CD8-positive, alpha-beta memory T cell (primary cell): ENCODE measurements at places on chromosomes 1 and 21. TPM values are rescaled to one million over a fixed set of nuclear protein-coding genes. Genes with fewer than 3 reads are reported as not detected.

- no peaks in the 10 kb centered on the region for H3K27me3 ChIP-seq
- H3K4me3 ChIP-seq, result no peak overlapping the region
- no peaks in the 10 kb centered on the region for H3K36me3 ChIP-seq
- DNase-seq, result no peak
- H3K4me1 ChIP-seq, result no peaks in the 10 kb centered on the region
- no peak overlapping the region for H3K27ac ChIP-seq
Observed at GRCh38 chr1:190478149-190479049, 735 bp upstream of the BRINP3 start.

DNA sequence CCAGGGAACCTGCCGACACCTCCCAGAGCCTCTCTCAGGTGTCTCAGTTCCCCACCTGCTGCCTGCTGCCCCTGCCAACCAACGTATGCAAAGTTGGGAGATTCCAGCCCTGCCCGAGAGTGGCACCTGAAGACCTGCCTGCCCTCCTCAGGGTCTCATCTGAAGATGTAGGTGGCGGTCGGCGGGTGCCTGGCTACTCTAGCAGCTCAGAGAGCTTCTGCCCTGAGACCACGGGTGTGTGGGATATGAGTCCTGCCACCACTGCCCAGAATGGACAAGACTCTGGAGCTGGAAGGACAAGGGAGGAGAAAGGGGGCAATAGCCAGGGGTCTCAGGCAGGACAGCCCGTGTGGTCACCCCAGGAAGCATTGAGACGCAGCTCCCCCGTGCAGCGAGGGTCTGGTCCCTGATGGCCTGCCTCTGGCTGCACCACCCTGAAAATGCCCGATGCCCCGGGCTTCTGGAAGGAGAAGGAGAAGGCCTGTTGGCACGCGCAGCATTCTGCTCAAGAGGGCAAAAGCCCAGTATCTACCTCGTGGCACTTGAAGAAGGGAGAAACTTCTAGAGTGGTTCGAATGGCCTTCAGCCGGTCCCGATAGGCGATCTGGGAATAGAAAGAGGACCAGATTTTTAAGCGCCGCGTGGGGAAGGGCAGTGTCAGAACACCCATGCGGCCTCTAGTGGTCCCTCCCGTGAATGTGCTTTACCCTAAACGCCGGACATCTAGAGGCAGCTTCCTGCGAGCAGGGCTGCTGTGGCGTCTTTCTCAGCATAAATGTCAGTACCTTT lies 88.8 kb downstream of the STUM start:
- no peaks in the 10 kb centered on the region for H3K27me3 ChIP-seq
- peak; percentile 2 for DNase-seq
- H3K27ac ChIP-seq, result no peak overlapping the region
- peaks cover 50% of the 10 kb centered on the region for H3K36me3 ChIP-seq
- H3K4me3 ChIP-seq, result no peak overlapping the region

GRCh38 chr1:60428127-60428526 lies 354.6 kb upstream of the C1orf87 start:
- H3K36me3 ChIP-seq, result no peaks in the 10 kb centered on the region
- no peak overlapping the region for H3K27ac ChIP-seq
- no peaks in the 10 kb centered on the region for H3K27me3 ChIP-seq
- DNase-seq, result no peak

DNA sequence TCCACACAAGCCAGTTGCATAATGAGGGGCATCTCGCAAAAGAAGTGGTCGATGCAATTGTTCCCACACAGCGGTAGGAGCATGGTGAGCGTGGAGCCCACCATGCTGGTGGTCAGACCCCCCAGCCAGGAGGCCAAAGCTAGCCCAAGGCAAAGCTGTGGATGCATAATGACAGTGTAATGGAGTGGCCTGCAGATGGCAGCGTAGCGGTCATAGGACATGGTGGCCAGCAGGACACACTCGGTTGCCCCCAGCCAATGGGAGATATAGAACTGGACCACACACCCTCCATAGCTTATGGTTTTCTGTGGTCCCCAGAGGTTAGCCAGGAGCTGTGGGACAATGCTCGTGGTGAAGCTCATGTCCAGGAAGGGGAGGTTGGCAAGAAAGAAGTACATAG lies 4.3 kb downstream of the OR2C3 start:
- H3K4me3 ChIP-seq, result no peak overlapping the region
- H3K27ac ChIP-seq, result no peak overlapping the region
- H3K4me1 ChIP-seq, result no peaks in the 10 kb centered on the region
- H3K36me3 ChIP-seq, result no peaks in the 10 kb centered on the region

The NID1 gene
- total RNA-seq, result 0.09 TPM

The LEFTY1 gene
- not detected for total RNA-seq

- no peaks in the 10 kb centered on the region for H3K27me3 ChIP-seq
- no peaks in the 10 kb centered on the region for H3K36me3 ChIP-seq
- no peak for DNase-seq
- H3K4me1 ChIP-seq, result no peaks in the 10 kb centered on the region
- no peak overlapping the region for H3K4me3 ChIP-seq
- no peak overlapping the region for H3K27ac ChIP-seq
Observed at GRCh38 chr1:201905234-201905890, 16.7 kb downstream of the SHISA4 start.

The DMRTA2 gene
- not detected for total RNA-seq

The OR2M3 gene
- not detected for total RNA-seq

DNA sequence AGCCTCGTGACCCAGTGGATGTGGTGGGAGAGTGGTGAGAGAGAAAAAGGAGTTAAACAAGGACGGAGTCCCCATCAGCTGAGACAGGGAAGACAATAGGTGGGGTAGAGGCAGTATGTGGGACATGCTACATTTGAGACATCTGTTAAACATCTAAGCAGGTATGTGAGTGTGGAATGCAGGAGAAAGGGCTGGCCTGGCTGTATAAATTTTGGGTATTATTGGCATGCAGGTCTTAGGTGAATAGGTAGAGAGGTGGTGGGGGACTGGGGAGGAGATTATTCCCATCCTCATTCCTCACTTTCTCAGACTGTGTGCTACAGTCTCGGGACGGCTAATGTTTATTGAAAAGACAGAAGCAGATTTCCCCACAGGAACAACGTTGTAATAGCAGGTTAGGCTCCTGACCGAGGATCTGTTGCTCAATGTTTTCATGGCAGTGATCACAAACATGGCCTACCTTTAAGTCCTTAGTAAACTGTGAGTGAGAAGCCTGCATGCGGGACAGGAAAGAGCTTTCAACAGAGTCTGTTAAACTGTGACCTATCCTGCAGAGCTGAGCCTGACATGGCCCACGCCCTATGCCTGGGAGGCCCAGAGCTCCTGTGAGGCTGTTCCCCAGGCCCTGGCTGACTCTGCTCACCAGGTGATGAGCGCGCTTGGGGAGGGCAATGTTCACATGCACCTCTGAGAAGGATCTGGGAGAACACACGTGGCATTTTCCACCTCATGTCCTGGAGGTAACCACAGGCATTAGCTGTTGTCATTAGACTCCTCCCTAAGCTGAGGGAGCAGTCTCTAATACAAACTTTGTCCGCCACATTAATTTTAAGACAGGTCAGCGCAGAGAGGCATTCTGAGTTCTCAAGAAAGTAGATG lies 16.5 kb downstream of the VSIG8 start:
- H3K27ac ChIP-seq, result no peak overlapping the region
- no peaks in the 10 kb centered on the region for H3K4me1 ChIP-seq
- H3K36me3 ChIP-seq, result no peaks in the 10 kb centered on the region
- DNase-seq, result no peak
- no peaks in the 10 kb centered on the region for H3K27me3 ChIP-seq

The ALPL gene
- total RNA-seq, result not detected

- H3K27ac ChIP-seq, result no peak overlapping the region
- H3K27me3 ChIP-seq, result no peaks in the 10 kb centered on the region
- H3K4me1 ChIP-seq, result no peaks in the 10 kb centered on the region
Observed at GRCh38 chr1:112285746-112286145, 110.3 kb upstream of the CTTNBP2NL start.

The LIX1L gene
- total RNA-seq, result 41.8 TPM

The CFHR1 gene
- not detected for total RNA-seq

DNA sequence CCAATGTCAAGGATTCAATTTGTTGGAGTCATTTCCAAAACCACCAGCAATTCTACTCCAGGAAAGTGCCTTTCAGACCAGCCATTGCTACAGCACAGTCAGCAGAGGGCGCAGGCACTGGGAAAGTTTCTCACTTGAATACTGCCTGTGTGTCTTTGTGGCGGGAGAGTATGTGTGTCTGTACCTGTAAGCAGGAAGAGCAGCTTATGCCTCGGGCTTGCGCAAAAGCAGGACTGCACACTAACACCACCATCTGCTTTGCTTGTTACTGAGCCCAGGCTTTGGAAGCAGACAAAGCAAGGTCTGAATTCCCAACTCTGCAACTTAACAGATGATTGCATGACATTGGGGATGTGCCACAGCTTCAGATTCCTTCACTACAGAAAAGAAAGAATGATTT lies 7.0 kb upstream of the CTSE start:
- H3K27me3 ChIP-seq, result no peaks in the 10 kb centered on the region
- no peaks in the 10 kb centered on the region for H3K4me1 ChIP-seq
- no peaks in the 10 kb centered on the region for H3K36me3 ChIP-seq
- peak; percentile 38 for DNase-seq
- H3K4me3 ChIP-seq, result no peak overlapping the region

DNA sequence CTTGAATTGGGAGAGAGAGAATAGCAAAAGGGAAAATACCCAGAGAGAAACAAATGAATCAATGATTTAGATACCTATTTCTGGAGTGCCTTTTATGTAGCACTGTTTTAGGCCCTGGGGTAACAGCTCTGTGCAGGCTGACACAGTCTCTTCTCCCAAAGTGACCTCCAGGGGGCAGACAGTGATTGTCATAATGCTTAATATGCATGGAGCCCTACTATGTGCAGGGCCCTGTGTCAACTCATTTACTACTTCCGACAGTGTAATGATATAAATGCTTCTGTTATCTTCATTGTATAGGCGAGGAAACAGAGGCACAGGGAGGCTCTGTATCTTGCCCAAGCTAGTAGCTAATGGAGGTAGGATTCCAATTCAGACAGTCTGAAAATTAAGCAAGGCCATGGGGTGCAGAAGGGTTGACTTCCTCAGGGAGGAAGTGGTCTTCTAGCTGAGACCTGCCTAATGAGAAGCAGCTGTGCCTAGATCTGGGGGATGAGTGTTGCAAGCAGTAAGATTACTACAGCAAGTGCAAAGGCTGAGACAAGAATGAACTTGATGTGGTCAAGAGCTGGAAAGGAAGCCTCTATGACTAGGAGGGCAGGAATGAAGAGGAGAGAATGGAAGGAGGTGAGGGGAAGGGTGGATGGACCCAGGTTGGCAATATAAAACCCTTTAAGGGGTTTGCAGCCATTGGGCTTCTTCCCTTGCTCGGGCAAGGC lies 16.2 kb upstream of the SERINC2 start:
- no peak overlapping the region for H3K4me3 ChIP-seq
- no peak for DNase-seq
- peaks cover 5% of the 10 kb centered on the region for H3K4me1 ChIP-seq
- H3K27ac ChIP-seq, result no peak overlapping the region

DNA sequence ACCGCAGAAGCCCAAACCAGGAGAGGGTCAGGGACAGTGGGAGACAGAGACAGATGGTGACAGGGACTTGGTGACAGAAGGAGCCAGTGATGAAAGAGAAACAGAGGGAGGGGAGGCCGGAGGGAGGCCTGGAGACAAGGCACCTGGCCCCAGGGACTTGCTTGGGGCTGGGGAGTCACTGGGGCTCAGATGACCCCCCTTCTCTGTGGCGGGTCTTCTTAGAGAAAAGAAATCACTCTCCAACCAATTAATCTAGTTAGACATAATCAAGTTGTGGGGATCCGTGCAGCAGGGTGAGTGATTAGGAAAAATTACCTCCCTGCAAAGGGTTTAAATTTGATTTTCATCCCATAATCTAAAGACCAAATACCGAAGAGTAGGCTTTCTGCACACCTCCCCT lies 519.8 kb downstream of the PTPRU start:
- H3K36me3 ChIP-seq, result no peaks in the 10 kb centered on the region
- no peak overlapping the region for H3K27ac ChIP-seq
- H3K4me3 ChIP-seq, result no peak overlapping the region

DNA sequence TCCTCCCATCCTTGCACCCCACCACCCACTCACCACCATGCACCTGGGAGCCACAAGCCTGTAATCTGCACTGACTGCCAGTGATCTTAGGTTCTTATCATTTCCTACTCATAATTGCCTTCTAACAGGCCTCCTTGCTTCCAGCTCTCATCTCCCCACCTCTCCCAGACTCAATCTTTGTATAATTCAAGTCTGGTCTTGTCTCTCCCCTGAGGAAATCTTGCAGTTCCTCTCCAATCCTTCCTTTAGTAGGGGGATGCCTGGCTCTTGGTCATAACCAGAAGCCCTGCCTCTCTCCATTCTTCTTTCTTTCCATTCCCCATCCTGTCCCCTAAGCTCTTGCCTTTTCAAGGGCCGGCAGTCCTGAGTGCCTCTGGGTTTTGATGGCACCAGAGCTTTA lies 27.8 kb downstream of the PIGM start:
- no peaks in the 10 kb centered on the region for H3K36me3 ChIP-seq
- no peak overlapping the region for H3K27ac ChIP-seq
- no peak overlapping the region for H3K4me3 ChIP-seq
- H3K27me3 ChIP-seq, result no peaks in the 10 kb centered on the region

DNA sequence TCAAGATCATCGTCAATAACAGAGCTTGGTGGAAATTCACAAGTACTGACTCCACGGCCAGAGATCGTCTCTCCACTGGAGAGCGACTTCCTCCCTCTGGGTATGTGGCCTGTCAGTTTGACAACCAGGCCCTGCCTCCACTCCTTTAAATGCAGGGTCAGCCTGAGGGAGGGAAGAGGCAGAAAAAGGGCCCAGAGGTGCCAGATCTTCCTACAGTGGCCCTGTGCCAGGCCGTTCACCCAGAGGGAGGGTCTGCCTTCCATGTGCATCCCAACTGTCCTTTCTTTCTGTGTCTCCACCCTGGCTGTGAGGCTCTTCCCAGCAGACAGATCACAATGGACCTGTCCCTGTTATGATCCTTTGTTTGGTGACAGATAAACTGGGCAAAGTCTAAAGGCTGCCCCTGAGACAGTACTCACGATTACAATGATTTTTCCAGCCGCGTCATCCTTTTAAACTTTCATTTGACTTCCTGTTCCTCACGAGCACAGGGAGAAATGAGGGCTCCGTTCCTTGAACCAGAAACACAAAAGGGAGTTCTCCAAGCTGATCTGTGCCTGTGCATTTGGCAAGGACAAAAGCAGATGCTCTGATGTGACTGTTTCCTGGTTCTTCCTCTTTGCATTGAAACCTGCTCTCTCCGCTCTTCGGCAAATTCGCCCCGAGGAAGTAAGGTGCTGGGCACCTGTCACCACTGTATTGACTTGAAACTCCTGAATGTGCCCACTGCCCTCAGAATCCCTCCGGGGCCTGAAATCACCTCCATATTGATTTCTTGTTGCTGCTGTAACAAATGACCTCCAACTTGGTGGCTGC lies 126.7 kb downstream of the PGBD5 start:
- no peaks in the 10 kb centered on the region for H3K27me3 ChIP-seq
- DNase-seq, result no peak
- H3K4me3 ChIP-seq, result no peak overlapping the region

GRCh38 chr1:214557952-214558735 lies 6.7 kb upstream of the PTPN14 start:
- no peaks in the 10 kb centered on the region for H3K4me1 ChIP-seq
- peaks cover 4% of the 10 kb centered on the region for H3K27me3 ChIP-seq
- no peaks in the 10 kb centered on the region for H3K36me3 ChIP-seq
- no peak for DNase-seq

The RAB3B gene
- total RNA-seq, result 0.11 TPM

The MPL gene
- total RNA-seq, result not detected

The OXCT2 gene
- total RNA-seq, result 2.3 TPM

The UBASH3A gene
- total RNA-seq, result 36.4 TPM
